ENCODE measurements at places on chromosomes 3 and 15. TPM values are rescaled to one million over a fixed set of nuclear protein-coding genes. Genes with fewer than 3 reads are reported as not detected.

- no peak for DNase-seq
Observed at GRCh38 chr15:85354461-85354860, 25.9 kb upstream of the AKAP13 start.

DNA sequence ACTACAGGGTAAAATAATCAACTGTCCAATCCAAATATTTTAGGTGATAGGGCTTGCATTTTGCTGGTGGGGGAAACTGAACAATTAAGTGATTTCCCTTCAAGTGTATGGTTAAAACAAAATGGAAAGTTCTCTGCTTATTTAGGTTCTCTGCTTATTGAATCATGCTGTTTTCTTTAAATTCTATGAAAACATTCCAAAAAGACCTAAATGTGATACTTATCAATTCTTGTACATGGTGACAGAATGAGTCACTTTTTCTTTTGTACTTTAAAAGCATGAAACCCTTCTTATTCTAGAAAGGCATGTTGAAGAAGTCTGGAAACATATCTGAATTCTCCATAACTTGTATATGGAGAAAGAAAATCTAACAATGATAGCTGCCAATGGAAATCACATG lies 192.6 kb downstream of the FMN1 start:
- no peak for DNase-seq

The LMAN1L gene
- polyA plus RNA-seq, result not detected

DNA sequence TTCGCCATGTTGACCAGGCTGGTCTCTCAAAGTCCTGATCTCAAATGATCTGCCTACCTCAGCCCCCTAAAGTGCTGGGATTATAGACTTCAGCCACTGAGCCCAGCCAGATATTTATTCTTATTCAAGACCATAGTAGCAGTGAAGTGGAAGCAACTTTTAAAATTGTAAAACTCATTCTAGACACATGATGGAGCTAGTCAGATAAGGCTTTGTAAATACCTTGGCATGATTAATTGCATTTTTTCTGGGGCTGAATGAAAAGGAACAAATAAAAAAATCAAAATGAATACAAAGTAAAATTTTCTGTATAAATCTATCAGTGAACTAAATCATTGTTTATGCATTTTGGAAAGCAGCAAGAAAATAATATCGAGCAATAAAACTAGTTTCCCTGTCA lies 4.1 kb upstream of the MYO1E start:
- DNase-seq, result no peak

The PPP1R14D gene
- 0.46 TPM for polyA plus RNA-seq

DNA sequence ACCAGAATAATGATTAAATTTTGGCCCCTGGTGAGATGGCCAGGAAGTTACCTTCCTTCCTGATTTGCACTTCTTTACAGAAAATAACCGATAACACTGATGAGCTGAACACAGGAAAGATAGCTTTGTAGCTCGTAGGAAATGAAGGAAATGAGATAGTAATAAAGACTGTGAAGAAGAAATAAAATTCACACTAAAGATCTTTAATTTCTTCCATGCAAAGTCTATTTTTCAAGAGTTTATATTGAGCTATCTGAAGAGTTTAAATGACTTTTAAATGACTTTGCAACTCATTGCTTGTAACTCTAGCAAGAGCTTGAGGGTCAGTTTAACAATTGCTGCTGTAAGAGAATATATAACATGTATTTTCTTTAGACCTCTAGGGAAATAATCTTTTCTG lies 543.0 kb downstream of the UNC13C start:
- no peak for DNase-seq

The GRAMD1C gene
- polyA plus RNA-seq, result 34.7 TPM

- DNase-seq, result no peak
Observed at GRCh38 chr3:14795996-14796395, 22.8 kb upstream of the FGD5 start.

DNA sequence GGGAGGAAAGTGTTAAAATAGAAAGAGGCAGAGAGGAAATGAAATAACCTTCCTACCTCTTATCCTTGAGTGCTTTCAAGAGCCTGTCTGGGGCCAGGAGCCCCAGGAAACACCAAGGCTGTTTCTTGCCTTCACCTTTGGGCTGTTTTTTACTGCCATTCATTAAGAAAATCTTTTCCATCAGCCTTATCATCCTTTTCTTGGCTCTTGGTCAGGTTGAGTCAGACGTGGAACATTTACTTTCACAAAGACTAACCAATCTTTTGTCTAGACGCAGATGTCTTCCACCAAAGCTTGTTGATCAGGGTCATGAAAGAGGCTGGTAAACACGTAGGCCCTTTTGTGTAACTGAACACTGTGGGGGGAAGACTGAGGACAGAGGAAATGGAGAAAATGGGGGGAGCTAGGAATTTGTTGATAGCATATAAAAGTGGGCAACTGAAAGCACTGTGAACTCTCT lies 151.0 kb upstream of the THBS1 start:
- no peak for DNase-seq
